ENCODE measurements at places on chromosomes 5 and 9. TPM values are rescaled to one million over a fixed set of nuclear protein-coding genes. Genes with fewer than 3 reads are reported as not detected.

The ANXA2R gene
- total RNA-seq, result 13.0 TPM

The CRB2 gene
- total RNA-seq, result not detected

The PSD2 gene
- not detected for total RNA-seq

The CCL21 gene
- total RNA-seq, result 0.76 TPM

The SEMA5A gene
- total RNA-seq, result 0.31 TPM

The FAM200C gene
- total RNA-seq, result 2.1 TPM

The DOLPP1 gene
- 12.0 TPM for total RNA-seq

Measured in bladder microvascular endothelial cell (primary cell).